ENCODE measurements at places on chromosomes 3 and 15. TPM values are rescaled to one million over a fixed set of nuclear protein-coding genes. Genes with fewer than 3 reads are reported as not detected.

DNA sequence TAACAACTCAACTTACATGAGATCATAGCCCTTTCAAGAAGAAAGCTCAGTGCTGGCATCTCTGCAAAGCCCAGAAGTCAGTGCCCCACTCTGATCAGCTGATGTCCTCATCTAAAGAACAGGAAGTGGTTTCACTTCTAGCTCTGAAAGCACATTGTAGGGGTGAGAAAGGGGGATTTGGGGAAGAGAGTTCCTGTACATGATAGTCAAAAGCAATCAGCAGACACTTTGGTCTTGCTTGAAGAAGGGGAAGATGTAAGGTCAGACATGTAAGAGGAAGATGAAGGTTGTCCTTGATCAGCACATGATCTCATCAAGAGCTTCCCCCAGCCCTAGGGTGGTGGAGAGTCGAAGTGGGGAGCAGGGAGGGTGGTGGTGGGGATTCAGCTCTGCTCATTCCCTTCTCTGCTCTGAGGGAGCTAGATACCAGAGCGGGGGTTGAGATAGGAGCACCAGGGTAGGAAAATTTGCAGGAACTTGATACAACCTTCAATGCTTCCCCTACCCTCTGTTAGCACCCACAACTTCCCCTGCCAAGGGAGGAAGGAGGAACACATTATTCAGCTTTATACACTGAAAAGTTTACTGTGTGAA is 76.4 kb upstream of the ETV5 start:
- no peak overlapping the region for H3K27ac ChIP-seq
- H3K4me1 ChIP-seq, result no peaks in the 10 kb centered on the region
- H3K4me3 ChIP-seq, result no peak overlapping the region
- H3K27me3 ChIP-seq, result peaks cover 20% of the 10 kb centered on the region
- H3K36me3 ChIP-seq, result no peaks in the 10 kb centered on the region
- no peak for DNase-seq

DNA sequence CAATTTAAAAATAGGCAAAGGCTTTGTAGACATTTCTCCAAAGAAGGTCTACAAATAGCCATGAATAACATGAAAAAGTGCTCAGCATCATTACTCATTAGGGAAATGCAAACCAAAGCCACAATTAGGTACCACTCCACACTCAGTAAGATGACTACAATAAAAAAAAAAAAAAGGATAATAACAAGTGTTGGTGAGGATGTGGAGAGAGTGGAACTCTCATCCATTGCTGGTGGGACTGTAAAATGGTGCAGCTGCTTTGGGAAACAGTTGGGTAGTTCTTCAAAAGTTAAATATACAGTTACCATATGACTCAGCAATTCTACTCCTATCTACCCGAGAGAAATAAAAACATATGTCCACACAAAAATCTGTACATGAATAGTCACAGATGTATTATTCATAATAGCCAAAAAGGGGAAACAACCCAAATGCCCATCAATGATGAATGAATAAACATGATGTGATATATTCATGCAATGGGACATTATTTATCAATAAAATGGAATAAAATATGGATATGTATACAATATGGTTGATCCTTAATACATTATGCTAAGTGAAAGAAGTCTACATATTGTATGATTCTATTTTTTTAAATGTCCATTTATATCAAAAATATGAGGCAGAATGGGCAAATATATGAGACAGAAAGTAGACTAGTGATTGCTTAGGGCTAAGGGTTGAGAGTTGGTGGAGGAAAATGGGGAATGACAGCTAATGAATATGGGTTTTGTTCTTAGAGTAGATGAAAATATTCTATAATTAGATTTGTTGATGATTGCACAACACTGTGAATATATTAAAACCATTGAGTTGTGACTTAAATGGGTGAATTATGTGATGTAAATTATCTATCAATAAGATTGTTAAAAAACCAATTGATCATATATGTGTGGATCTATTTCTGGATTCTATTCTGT is 66.1 kb upstream of the SMAD3 start:
- H3K4me1 ChIP-seq, result peaks cover 26% of the 10 kb centered on the region
- no peak overlapping the region for H3K4me3 ChIP-seq
- no peaks in the 10 kb centered on the region for H3K36me3 ChIP-seq
- no peak overlapping the region for H3K27ac ChIP-seq
- DNase-seq, result no peak

DNA sequence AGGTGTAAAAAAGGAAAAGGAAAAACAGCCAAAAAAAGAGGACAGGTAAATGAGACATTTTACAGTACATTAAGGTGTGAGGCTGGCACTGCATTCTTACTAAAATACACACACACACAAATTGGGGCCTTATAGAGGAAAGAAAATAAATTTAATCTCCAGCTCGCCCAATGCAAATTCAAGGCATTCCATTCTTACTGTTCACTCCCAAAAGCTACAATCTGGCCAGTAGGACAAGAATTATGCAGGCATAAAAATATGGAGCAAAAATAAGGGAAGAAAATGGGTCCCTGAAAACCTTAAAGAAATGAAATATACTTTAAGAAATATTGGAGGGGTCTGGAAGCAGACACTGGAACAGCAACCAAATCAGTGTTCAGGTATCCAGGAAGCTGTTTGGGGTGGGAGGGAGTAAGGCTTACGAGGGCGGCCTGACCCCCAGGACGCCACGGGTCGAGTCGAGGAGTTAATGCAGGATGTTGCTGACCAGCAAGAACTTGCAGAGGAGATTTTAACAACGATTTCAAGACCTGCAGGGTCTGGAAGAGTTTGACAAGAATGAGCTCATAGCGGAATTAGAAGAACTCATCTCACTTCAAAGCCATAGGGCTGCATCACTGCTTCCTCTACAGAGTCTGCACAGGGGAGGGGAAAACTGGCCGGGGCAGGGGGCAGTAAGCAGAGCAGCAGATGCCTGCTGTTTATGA is 245.5 kb downstream of the TBL1XR1 start:
- H3K4me1 ChIP-seq, result peaks cover 39% of the 10 kb centered on the region
- no peak overlapping the region for H3K4me3 ChIP-seq
- DNase-seq, result peak; percentile 49
- no peaks in the 10 kb centered on the region for H3K27me3 ChIP-seq
- H3K27ac ChIP-seq, result peak overlapping the region; percentile 10

GRCh38 chr15:100948430-100948762 is 29.2 kb downstream of the LRRK1 start:
- H3K27ac ChIP-seq, result no peak overlapping the region
- peaks cover 3% of the 10 kb centered on the region for H3K36me3 ChIP-seq
- no peak for DNase-seq
- H3K4me1 ChIP-seq, result peaks cover 12% of the 10 kb centered on the region
- no peaks in the 10 kb centered on the region for H3K27me3 ChIP-seq
- H3K4me3 ChIP-seq, result no peak overlapping the region

DNA sequence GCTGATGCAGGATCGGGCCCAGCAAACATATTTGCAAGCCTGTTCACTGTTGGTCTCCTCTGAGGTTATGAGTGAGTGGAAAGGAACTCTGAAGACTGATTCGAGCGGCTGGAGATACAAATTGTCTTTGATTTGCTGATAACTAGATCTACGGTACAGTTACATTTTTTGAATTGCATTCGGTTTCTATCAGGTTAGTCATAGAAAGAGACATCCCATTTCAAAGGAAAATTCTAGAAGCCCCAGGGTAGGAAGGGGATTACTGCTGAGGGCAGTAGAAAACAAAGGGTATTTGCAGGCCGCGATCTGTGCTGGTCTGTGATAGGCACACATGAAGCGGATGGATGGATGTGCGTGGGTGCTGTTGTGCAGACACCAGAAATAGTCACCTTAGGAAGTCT is 228.4 kb downstream of the ITPR1 start:
- peak overlapping the region; percentile 45 for H3K4me3 ChIP-seq
- no peaks in the 10 kb centered on the region for H3K27me3 ChIP-seq
- H3K36me3 ChIP-seq, result no peaks in the 10 kb centered on the region
- peak overlapping the region; percentile 93 for H3K27ac ChIP-seq
- DNase-seq, result peak; percentile 89
- peaks cover 44% of the 10 kb centered on the region for H3K4me1 ChIP-seq

DNA sequence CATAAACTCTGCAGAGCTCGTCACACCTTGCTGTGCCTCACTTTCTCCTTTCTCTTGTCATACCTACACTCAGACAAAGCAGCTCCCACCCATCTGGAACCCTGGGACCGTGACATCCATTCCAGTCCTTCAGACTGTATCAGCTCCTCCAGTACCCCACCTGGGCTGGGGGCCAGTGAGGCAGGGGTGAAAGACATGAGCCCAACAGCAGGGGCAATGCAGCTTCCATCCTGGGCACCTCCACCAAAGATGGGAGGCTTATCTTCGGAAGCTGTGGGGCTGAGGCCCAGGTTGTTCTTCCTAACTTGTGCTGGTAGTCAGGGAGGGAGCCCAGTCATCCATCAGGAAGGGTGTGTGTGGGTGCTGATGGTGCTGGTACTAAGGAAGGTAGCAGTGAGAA is 109.2 kb downstream of the EEFSEC start:
- no peaks in the 10 kb centered on the region for H3K36me3 ChIP-seq
- H3K4me1 ChIP-seq, result no peaks in the 10 kb centered on the region
- no peak overlapping the region for H3K4me3 ChIP-seq
- no peaks in the 10 kb centered on the region for H3K27me3 ChIP-seq
- no peak overlapping the region for H3K27ac ChIP-seq

DNA sequence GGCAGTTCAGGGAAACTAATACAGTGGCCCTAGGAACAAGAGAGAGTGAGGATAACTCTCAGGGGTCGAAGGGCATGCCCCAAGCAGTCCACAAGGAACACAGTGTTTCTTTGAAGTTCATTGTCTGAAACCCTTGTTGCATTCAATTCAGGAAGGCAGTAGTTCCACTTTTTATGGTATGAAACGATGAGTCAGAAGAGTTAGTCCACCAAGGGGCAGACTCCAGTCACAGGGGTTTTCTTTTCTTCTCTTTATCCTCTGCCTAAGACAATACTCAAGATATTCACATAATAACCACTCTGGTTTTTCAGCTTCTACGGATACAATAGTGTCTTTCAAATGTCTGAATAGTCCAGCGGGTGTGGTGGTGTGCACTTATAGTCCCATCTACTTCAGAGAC is 23.7 kb upstream of the TICRR start:
- H3K4me1 ChIP-seq, result no peaks in the 10 kb centered on the region
- H3K27me3 ChIP-seq, result peaks cover 73% of the 10 kb centered on the region
- H3K36me3 ChIP-seq, result no peaks in the 10 kb centered on the region
- DNase-seq, result peak; percentile 12

DNA sequence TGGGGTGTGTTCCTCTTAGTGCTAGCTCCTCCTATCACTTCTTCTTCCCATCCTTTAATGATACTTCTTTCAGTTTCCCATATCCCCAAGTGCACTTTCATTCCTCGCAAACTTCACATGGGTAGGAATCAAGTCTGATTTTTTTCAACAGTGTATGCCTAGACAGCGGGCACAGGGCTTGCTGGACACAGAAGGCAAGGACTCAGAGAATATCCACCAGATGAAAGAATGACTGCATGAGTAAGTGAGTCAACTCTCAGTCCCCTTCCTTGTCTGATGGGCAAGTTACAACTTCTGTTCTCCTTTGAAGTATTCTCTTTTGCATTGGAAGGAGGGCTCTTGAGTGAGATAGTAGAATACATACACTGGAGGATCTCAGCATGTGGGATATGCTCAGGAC is 3.1 kb upstream of the SQOR start:
- H3K36me3 ChIP-seq, result no peaks in the 10 kb centered on the region
- H3K4me1 ChIP-seq, result peaks cover 15% of the 10 kb centered on the region
- peak; percentile 69 for DNase-seq
- H3K27me3 ChIP-seq, result no peaks in the 10 kb centered on the region
- H3K27ac ChIP-seq, result peak overlapping the region; percentile 82

DNA sequence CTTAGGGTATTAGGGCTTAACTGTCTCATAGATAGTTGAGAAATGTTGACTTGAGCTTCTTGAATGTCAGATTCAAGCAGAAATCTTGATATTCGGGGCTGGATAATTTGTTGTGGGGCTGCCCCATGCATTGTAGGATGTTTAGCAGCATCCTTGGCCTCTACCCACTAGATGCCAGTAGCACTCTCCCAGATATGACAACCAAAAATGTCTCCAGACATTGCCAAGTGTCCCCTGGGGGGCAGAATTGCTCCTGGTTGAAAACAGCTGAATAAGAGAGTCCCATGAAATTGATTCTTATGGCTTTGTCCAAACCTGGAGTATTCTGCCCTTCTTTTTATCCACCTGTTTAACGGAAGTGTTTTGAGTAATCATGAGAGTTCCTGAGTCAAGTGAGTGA is 15.9 kb upstream of the LCMT2 start:
- peaks cover 27% of the 10 kb centered on the region for H3K36me3 ChIP-seq
- H3K27ac ChIP-seq, result no peak overlapping the region
- H3K27me3 ChIP-seq, result no peaks in the 10 kb centered on the region
- H3K4me1 ChIP-seq, result no peaks in the 10 kb centered on the region
- no peak for DNase-seq

- no peak overlapping the region for H3K27ac ChIP-seq
- DNase-seq, result peak; percentile 52
- H3K4me1 ChIP-seq, result no peaks in the 10 kb centered on the region
- H3K27me3 ChIP-seq, result peaks cover 30% of the 10 kb centered on the region
- no peak overlapping the region for H3K4me3 ChIP-seq
Measured at GRCh38 chr3:66582721-66583423, 82.0 kb upstream of the LRIG1 start.

- H3K27ac ChIP-seq, result no peak overlapping the region
- H3K27me3 ChIP-seq, result peaks cover 27% of the 10 kb centered on the region
- H3K4me3 ChIP-seq, result no peak overlapping the region
- H3K36me3 ChIP-seq, result no peaks in the 10 kb centered on the region
Measured at GRCh38 chr3:127307916-127308315, 20.1 kb upstream of the PRR20G start.

GRCh38 chr3:98556164-98557130 is 24.7 kb downstream of the GPR15 start:
- H3K27ac ChIP-seq, result no peak overlapping the region
- H3K4me3 ChIP-seq, result no peak overlapping the region
- H3K4me1 ChIP-seq, result no peaks in the 10 kb centered on the region
- peak; percentile 7 for DNase-seq
- H3K36me3 ChIP-seq, result no peaks in the 10 kb centered on the region

- H3K4me1 ChIP-seq, result no peaks in the 10 kb centered on the region
- H3K27ac ChIP-seq, result no peak overlapping the region
- H3K4me3 ChIP-seq, result no peak overlapping the region
- H3K36me3 ChIP-seq, result no peaks in the 10 kb centered on the region
Measured at GRCh38 chr3:102514241-102514640, 79.4 kb downstream of the ZPLD1 start.

DNA sequence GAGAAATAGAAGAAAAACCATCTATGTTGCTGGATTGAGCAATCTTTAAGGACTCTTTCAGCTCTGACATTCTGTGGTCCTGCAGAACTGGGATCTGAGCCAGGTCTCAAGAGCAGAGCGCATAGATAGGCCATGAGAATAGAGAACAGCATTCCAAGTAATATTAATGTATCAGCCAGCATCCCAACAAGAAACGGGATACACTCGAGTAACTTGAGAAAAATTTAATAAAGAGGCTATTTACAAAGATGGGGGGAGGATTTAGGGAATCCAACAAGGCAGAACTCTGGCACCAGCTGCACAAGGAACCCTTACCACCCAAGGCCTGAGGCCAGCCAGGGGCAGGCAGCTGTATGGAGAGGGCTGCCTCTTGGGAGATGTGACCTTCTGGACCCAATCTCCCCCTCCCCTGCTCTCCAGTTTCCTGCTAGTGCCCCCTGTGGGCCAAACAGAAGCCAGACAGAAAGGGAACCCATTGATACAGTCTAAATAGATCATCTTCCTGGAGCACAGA is 8.2 kb downstream of the TMOD2 start:
- DNase-seq, result peak; percentile 95
- H3K4me1 ChIP-seq, result peaks cover 19% of the 10 kb centered on the region

PLA2G4F gene
- polyA plus RNA-seq, result not detected

SCN11A gene
- polyA plus RNA-seq, result not detected

C3orf49 gene
- polyA plus RNA-seq, result not detected

RIOX2 gene
- 36.4 TPM for polyA plus RNA-seq

AP3B2 gene
- polyA plus RNA-seq, result 0.89 TPM

SNTN gene
- not detected for polyA plus RNA-seq

CFAP100 gene
- not detected for polyA plus RNA-seq

CACNA2D2 gene
- polyA plus RNA-seq, result not detected
